Aorta (tissue), 5 donors: ENCODE measurements at places on chromosomes 11 and 22. TPM values are rescaled to one million over a fixed set of nuclear protein-coding genes. Genes with fewer than 3 reads are reported as not detected.
A peak's percentile ranks its signal among the peaks of the same experiment; 100 is the strongest.

C11orf91 gene
- 0.97 TPM for total RNA-seq

DNA sequence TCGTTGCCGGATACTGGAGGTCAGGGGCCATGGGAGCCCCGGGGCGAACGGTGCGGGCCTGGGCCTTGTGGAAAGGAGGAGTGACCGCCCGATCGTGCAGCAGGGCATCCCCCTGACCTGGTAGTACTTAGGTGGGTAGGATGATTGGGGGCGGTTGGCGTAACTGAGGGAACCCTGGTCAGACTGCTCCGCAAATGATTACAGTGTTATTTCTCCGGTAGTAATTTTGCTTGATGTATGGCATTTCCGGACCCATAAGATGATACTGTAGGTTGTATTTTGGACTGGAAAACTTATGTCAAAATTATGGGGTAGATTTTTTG lies 762 bp downstream of the MTMR3 start:
- DNase-seq, result no peak

GRCh38 chr11:128260398-128260797 lies 327.0 kb downstream of the ETS1 start:
- DNase-seq, result no peak

DNA sequence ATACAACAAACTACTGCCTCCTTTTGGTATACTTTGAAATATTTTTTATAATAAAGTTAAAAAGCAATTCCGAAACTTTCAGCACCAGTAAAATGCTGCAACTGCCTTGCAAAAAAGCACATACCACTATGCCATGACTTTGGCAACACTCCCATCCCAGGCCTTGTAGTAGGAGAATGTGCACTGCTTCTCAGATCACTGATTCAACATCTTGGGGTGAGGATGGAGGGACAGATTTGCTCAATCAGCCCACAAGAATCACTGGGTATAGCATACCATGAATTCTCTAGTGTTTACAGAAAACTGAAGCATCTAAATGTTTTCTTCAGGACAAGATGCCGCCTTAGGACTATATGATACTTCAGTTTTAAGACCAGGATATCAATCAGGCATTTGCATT lies 14.9 kb downstream of the EIF4ENIF1 start:
- DNase-seq, result no peak

GRCh38 chr11:130979386-130979972 lies 63.2 kb upstream of the SNX19 start:
- no peak for DNase-seq

- no peak for DNase-seq
These were observed 2.4 kb upstream of the RANGAP1 start for GRCh38 chr22:41288245-41288946.

DNA sequence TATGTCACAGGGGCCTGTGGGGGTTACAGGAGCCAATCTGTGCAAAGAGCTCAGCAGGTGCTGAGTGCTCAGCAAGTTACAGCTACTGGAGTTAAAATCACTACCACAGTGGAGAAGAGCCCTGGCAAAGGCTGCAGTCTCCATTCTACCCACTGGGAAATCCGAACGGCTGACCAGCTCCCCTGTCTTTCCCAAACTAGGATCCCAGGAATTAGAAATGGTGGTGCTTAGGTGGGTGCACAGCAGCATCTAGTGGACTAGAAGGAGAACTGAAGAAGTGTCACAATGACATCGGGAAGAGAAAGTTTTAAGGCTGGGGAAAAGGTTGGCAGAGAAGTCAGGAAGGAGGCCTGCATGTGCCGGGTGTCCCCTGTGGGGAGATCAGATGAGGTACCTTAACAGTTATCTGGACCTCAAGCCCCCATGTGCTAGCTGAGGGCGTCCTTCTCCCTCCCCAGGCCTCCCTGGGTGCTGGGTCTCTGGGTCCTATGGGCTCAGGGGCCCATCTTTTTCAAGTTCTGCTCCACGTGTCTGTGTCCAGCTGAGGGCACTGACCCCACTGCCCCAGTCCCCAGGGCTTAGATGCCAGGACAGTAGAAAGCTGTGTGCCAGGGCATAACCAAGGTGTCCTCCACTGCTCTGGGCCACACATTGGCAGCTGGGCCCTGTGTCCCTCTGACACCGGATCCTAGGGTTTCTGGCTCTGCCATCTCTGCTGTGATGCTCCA lies 1.9 kb downstream of the PIWIL3 start:
- DNase-seq, result no peak

- no peak for DNase-seq
These were observed 45.6 kb downstream of the CD82 start for GRCh38 chr11:44611088-44611487.

- DNase-seq, result no peak
These were observed 97.9 kb upstream of the CTSC start for GRCh38 chr11:88435415-88435814.

USH1C gene
- total RNA-seq, result not detected

TMEM45B gene
- 0.19 TPM for total RNA-seq

GRCh38 chr22:45228401-45228754 lies 12.3 kb downstream of the KIAA0930 start:
- DNase-seq, result peak; percentile 43

- no peak for DNase-seq
These were observed 23.9 kb downstream of the STIM1 start for GRCh38 chr11:3879216-3879966.
